ENCODE measurements at places on chromosomes 7 and 10.

DNA sequence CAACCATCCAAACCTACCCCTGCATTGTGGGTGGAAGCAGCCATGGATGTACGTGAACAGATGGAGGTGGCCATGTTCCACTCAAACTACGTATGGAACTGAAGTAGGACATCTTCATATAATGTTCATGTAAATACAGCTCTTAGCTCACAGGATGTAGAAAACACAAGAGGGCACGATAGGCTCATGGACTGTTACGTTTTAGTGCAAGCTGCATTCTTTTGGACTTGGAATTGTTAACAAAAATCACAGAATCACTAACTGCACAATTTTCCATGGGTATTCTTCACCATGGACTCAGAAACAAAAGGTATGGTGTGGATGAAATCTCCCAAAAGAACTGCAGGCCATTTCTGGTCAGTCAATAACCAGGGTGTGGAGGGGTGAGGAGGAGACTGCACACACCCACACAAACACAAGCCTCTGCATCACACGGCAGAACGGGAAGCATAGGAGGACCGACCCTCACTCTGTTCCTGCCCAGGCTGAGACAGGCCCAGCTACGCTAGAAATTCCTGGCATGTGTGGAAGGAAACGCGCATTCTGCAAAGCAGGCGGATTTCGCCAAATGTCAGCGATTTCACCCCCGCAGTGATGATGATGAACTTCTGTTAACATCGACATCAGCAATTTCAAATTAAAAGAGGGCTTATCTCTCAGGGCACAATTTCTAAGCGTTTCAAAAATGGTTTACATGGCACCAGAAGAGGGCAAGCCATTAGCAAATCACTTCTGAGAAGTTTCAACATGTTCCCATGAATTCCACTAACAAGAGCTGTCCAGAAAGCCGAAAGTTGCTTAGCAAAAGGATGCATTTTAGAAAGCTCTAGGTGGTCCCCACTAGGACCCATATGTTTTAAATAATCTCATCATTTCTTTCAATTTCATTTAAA is 149.0 kb downstream of the TNS3 start:
- no peak for DNase-seq

DNA sequence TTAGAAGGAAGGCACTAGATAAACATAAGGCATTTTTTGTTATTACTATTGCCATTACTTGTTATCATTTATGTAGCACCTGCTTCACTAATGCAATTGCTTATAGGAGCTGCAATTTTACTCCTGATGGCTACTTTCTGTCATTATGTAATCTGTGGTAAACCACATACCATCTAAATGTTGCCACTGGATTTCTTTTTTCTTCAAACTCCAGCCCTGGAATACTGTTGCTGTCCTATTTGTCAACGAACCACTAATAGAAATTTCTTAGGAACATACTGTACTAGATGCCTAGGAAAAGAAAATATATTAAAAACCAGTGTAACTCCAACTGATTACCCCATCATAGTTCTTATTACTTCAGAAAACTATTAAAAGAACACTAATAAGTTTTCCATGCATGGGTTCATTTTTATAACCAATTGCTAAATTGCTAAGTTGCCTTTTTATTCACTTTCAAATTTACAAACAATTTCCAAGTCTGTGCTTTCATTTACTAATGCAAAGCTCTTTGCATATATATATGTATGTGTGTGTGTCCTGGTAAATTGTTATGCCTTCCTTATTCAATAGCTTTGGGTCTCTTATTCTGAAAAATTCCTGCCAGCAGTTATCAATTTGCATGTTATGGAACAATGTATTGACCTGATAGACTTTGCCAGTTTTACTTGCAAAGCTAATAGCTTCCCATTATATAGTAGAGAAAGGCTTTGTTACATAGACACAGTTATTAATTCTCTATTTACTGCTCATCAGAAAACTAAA is 287.4 kb downstream of the EXOC4 start:
- DNase-seq, result no peak

GRCh38 chr10:21264271-21264670 is 261.2 kb downstream of the SKIDA1 start:
- DNase-seq, result no peak

DNA sequence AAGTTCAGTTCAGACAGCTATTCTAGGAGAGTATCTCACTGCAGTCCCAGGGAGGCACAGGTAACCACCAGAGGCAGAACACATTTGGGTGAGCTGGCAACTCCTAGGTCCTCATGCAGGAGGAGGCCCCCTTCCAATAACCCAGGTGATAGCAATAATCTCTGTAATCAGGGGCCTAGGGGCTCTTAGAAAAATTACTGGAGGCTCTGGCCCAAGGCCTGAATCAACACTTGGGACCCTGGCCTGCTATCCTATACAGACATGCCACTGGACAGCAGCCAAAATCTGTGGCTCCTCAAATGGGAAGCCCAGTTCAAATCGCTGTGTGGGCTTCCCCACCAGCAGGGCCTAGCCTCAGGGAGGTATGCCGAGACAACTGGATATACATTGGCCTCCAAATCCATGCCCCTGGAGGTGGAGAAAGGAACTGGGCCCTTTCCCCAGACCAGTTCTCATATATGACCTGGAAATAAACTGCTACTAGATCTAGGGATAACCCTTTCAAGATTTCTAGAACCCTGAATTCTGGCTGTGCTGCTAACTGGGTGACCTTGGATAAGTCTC is 1.6 kb downstream of the AVPI1 start:
- no peak for DNase-seq

DNA sequence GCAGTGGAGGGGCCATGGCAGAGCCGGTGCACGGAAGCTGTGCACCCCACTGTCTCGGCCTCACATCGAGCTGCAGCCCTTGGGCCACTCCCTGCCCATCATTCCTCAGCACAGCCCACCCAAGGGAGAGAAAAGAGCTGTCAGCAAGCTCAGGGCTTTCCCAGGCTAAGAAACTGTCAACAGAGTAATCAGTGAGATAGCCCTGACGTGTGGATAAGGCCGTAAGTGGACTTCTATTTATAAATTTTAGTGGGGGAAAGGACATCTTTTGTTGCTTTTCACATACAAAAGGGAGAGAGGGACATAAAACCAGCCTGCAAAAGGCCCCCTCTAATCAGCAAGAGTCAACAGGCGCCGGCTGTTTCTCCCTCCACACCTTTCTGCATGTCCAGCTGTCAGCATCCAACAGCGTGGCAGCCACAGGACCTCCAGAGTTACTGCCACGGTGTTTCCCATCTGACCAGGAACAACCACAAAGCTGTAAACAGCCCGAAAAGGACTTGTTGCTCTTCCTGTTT is 56.8 kb upstream of the DDC start:
- DNase-seq, result no peak
